GM23338 (cell line): ENCODE measurements at places on chromosomes 12 and 14.

- no peak for DNase-seq
These were observed 168.5 kb upstream of the RTL1 start for GRCh38 chr14:101072070-101072469.

DNA sequence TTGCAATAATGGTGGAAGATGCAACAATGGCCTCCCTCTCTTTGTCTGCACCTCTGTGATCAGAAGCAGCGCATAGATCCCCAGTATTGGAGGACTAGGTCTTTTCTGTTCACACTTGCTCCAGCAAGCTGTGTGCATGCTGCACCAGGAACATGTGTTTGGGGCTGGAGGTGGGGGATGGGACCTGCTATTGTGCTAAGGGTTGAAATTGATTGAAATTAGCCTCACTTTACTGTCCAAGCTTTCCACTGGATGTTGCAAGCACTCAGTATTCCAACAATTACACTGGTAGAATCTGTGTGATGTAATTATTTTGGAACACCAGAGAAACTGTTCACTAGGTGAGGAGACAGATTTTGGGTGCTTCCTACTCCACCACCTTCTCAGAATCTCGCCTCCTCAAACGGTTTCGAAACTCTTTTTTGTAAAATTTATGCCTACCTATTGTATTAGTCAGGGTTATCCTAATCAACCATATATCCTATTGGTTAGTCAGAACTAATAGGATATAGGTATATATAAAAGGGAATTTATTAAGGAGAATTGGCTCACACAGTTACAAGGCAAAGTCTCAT is 35.6 kb downstream of the IFT81 start:
- DNase-seq: no peak

- DNase-seq: no peak
These were observed 19.5 kb downstream of the FAM181A start for GRCh38 chr14:93946541-93947090.

- no peak for DNase-seq
These were observed 26.1 kb upstream of the APOLD1 start for GRCh38 chr12:12759234-12759915.

- no peak for DNase-seq
These were observed 1260.3 kb downstream of the TMEM121 start for GRCh38 chr14:106786697-106787096.

GRCh38 chr14:89673512-89674225 is 256.6 kb upstream of the FOXN3 start:
- no peak for DNase-seq

DNA sequence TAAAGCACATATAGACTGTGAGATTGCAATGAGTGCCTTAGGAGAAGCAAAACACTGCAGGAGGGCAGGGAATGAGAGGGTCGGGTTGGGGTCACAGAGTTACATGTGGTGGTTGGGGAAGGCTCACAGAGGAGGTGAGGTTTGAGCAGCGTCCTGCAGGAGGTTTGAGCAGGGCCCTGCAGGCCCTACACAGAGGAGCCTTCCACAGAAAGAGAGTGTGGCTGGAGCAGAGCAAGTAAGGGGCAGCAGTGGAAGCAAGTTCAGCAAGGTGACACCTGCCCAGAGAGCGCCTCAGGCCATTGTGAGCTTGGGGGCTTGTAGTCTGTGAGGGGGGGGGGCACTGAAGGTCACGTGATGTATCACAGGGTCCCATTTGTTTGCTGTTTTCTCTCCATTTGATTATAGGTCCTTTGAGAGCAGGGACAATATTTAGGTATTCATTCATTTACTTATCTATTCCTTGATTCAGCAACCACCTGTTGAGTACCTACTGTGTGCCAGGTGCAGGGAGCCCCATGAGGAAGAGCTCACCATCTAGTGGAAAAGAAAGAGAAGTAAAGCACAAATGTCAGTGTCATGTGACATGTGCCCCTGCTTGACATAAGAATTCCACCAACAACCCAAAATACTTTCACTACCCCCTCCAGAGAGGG is 56.6 kb downstream of the GALNT16 start:
- no peak for DNase-seq

GRCh38 chr12:98744680-98745079 is 99.6 kb downstream of the APAF1 start:
- DNase-seq: no peak

DNA sequence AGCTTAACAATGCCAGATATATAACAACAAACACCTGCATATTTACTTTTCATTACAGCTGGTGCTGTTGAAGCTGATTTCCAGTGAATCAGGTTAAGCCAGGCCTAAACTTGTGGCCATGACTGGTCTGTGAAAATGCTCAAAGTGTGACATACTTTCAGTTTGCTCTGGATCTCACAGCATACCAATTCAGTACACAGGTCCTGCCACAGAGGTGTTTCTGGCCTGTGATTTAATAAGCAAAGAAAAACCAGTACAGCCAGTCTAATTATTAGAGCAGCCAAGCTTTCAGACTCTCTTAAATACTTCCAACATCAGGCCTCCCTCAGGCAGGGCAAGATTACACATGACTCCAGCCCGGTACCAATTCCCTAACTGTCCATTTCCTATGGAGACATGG is 27.4 kb upstream of the TMCC3 start:
- no peak for DNase-seq

DNA sequence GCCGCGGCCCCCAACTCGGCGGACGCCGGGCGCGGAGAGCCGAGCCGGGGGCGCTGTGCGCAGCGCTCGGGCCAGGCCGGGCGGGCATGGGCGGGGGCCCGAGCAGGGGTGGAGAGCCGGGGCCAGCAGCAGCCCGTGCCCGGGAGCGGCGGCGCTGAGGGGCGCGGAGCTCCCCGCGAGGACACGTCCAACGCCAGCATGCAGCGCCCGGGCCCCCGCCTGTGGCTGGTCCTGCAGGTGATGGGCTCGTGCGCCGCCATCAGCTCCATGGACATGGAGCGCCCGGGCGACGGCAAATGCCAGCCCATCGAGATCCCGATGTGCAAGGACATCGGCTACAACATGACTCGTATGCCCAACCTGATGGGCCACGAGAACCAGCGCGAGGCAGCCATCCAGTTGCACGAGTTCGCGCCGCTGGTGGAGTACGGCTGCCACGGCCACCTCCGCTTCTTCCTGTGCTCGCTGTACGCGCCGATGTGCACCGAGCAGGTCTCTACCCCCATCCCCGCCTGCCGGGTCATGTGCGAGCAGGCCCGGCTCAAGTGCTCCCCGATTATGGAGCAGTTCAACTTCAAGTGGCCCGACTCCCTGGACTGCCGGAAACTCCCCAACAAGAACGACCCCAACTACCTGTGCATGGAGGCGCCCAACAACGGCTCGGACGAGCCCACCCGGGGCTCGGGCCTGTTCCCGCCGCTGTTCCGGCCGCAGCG is 639 bp downstream of the FZD10 start:
- no peak for DNase-seq

- no peak for DNase-seq
These were observed 51.3 kb downstream of the RMST start for GRCh38 chr12:97513950-97514349.

DNA sequence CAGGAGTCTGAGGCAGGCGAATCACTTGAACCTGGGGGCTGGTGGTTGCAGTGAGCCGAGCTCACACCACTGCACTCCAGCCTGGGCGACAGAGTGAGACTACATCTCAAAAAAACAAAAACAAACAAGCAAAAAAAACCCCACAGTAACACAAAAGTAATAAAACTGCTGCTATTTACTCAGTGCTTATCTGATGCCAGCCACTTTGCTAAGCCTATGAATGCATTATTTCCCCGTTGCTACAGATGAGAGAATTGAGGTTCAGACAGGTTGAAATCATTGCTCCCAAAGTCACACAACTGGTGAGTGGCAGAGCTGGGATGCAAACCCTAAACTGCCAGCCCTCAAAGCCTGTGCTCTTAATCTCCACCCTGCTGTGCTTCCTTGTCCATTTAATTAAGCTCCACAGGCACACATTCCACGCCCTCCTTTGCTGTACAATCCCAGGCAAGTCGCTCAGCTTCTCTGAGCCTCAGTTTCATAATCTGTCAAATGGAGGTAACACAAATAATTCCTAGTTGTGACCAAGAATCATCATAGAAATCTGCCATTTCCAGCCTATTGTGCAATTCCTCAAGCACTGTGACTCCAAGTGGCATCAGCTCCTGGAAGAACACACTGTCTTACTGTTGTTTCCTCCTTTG is 5.7 kb upstream of the OAS3 start:
- DNase-seq: peak; percentile 44

GRCh38 chr14:102947321-102948103 is 25.0 kb downstream of the AMN start:
- DNase-seq: no peak

- no peak for DNase-seq
These were observed 70.8 kb downstream of the CCDC88C start for GRCh38 chr14:91346838-91347173.

DNA sequence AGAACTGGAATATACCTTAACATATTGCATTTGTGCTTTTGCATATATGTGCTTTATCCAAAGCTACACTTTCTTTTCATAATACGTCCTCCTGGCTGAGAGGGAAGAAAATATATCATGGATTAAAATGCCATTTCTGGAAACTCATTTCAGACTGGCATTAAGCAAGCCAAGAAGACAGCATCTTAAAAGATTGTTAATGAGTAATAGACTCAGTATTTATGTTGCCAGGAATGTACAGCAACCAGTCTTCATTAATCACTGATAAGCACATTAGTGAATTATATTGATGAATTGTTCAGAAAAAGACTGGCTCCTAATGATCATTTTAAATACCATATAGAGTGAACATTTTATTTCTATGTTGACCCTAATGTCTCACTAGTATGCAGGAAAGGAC is 134.9 kb upstream of the IFNG-AS1 start:
- DNase-seq: no peak

GRCh38 chr14:34713681-34714319 is 593 bp downstream of the CFL2 start:
- DNase-seq: peak; percentile 33

GRCh38 chr14:88321692-88322503 is 1.2 kb downstream of the KCNK10 start:
- DNase-seq: peak; percentile 21

GRCh38 chr14:36238666-36239363 is 62.3 kb upstream of the PTCSC3 start:
- no peak for DNase-seq

DNA sequence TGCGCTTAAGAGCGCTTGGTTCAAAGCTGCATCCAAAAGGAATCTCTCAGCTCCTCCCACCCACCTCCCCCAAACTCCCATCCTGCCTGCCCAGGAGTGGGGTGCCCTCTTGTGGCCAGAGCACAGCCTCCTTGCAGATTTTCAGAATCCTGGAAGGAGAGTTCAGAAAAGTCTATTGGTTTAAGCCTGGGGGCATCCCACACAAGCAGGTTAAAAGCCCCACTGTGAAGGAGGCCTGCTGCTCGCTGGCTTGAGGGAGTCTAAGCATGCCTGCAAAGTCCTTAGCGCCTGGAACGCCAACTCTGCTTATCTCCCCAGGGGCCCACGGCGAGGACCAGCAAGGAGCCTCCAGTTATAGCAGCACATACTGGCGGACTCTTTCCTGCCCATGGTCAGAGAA is 297.1 kb downstream of the KSR2 start:
- DNase-seq: peak; percentile 91

DNA sequence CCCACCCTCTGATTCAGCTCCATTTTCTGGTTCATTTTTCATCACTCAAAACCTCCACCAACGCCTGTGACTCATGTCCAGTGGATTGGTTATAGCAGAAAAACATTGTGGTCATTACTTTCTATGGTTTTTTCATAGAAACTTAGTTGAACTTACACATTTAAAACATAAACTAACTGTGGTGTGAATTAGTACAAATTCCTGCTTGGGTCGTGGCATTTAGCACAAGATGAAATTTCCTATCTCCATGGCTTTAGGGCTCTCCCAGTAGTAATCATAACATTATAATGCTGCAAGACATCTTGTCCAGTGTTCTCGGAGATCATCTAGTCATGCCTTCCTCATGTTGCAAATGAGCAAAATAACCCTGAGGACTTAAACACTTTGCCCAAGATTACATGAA is 7.1 kb downstream of the RNASE7 start:
- DNase-seq: no peak

DNA sequence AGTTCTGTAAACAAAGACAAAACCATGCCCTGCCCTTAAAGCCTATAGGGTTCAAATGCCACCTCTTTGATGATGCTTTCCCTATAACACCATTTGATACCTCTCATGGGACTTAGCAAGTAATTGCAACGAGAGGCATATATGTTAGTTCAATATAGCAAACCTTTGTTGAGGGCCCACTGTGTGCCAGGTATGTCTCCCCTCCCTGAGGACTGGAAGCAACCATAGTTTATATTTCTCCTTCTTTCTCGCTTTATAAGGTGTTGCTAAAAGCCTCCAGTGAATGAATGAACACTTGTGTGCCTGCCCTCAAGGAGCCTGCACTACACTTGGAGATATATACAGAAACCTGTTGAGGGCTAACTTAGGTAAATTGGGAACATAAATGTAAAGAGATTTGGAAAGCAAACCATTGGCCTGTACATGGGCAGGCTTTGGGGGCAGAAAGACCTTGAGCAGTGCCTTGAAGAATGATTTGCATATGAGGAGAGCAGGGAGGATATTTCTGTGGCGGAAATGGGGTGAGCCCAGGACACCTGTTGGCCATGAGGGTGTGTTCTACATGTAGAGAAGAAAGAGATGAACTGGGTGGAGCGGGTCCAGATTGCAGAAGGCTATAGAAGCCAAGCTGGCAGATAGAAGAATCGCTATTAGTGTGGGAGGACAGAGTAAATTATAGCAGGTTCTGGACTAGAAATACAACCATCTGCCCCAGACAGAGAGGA is 1.8 kb upstream of the CKAP4 start:
- DNase-seq: no peak

GRCh38 chr12:131882804-131883520 is 11.5 kb upstream of the ULK1 start:
- no peak for DNase-seq

GRCh38 chr12:127556231-127556886 is 710.6 kb upstream of the TMEM132C start:
- DNase-seq: no peak

DNA sequence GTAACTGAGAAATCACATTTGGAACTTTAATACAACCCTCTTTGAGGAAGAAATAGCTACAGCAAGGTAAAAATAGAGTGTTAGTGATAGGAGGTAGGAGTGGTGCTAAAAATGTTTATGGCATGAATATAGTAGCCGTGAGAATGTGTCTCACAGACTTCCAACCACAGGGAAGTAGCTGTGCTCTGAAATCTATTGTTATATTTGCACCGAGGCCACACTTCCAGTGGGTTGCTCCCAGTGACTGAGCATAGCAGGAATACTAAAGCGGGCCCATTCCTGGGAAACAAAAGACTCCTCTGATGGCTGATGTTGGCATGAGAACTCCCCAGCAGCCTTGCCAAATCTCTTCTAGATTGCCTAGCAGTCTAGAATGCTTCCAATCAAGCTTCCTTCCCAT is 174.1 kb upstream of the PLXNC1 start:
- no peak for DNase-seq

- DNase-seq: peak; percentile 83
These were observed 20.5 kb downstream of the SARNP start for GRCh38 chr12:55797068-55797467.

GRCh38 chr14:81454572-81455218 is 54.6 kb upstream of the STON2 start:
- DNase-seq: no peak

GRCh38 chr14:90447720-90448497 is 51.1 kb downstream of the CALM1 start:
- DNase-seq: no peak

- no peak for DNase-seq
These were observed 527.1 kb upstream of the FLRT2 start for GRCh38 chr14:85002846-85003245.
